ENCODE measurements at places on chromosomes 3 and 15.

GRCh38 chr15:100899601-100900000, 19.6 kb upstream of the LRRK1 start:
- DNase-seq = no peak

DNA sequence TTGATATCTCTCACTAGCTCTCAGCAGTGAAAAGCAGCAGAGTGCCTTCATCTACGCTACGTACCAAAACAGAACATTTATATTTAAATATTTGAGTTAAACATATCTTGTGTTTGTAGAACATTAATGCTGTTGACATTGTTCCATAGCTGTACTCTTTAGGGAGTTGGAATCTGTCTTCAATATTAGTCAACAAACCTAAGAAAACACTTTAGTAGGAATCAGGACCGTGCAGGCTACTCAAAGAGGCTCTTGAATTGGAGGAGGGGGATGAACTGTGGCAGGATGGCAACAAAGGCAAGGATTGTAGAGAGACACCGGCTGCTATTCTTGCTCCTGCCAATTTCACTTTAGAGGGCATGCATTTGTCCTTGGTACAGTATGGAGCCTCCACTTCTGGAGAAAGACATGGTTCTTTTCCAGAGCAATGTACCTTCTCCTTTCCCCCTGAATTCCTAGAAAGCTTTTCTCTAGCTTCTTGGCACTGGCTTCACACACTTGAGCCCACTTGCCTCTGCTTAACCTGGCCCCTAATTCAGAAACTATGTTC, 265.9 kb downstream of the CD47 start:
- no peak for DNase-seq

DNA sequence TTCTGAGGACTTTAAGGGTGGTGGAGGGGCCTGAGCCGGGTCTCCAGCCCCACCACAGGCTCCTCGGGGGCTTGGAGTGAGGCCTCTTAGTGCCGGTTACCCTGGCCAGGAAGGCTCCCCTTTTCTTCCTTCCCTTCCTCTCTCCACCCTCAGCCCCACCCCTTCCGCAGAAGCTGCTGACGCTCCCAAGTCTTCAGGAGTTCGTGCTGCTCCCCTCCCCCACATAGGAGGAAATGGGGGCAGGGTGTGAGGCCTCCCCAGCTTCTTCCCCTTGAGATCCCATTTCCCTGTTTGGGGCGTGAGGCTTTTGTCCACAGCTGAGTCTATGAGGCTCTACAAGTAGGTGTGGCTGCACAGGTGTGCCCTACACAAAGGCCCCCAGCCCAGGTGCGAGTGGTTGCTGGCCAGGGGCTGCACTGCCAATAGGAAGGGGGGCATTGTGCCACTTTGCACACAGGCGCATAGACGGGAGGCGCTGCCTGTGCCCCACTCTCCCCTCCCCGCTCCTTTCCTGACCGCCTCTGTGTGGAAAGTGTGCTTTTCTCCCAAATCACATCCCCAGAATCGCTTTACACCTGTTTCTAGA, 915 bp upstream of the CALML4 start:
- no peak for DNase-seq

- no peak for DNase-seq
These were observed 1119.0 kb downstream of the NAALADL2 start for GRCh38 chr3:175977968-175978752.

DNA sequence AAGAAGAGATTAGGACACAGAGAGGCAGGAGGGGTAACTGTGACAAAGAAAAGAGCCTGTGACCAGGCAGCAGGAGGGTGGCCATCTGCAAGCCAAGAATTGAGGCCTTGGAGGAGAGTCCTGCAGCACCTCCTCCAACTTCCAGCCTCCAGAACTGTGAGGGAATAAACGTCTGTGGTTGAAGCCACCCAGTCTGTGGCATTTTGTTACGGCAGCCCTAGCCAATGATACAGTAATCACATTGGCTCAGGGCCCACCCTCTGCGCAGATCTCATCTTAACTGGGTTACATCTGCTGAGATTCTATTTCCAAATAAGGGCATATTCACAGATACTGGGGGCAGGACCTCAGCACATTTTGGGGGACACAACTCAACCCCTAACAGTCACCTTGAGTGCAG, 11.3 kb downstream of the SELENOS start:
- no peak for DNase-seq

GRCh38 chr3:134685929-134686802, 35.3 kb upstream of the KY start:
- no peak for DNase-seq
